ENCODE measurements at places on chromosomes 4 and X.
A peak's percentile ranks its signal among the peaks of the same experiment; 100 is the strongest.

- DNase-seq, result no peak
Measured at GRCh38 chr4:173418639-173419038, 19.7 kb upstream of the SCRG1 start.

GRCh38 chrX:23779025-23779424 lies 3.9 kb upstream of the SAT1 start:
- DNase-seq, result peak; percentile 36

DNA sequence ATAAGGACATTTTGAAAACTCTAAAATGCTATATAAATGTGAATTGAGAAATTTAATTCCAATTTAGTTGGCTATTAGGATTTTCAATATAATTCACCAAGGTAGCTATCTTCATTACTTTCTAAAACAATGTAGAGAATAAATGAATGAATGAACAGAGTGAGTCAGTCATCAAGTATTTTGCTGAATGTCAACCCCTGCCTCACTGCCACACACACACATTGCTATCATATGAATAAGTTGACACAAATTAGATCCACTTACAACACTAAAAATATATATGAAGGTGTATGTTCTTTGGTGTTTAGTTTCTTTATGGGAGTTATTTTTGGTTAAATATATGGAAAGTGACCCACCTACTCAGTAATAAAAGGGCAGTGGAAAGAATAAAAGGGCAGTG lies 141.4 kb upstream of the SMIM10 start:
- DNase-seq, result no peak

DNA sequence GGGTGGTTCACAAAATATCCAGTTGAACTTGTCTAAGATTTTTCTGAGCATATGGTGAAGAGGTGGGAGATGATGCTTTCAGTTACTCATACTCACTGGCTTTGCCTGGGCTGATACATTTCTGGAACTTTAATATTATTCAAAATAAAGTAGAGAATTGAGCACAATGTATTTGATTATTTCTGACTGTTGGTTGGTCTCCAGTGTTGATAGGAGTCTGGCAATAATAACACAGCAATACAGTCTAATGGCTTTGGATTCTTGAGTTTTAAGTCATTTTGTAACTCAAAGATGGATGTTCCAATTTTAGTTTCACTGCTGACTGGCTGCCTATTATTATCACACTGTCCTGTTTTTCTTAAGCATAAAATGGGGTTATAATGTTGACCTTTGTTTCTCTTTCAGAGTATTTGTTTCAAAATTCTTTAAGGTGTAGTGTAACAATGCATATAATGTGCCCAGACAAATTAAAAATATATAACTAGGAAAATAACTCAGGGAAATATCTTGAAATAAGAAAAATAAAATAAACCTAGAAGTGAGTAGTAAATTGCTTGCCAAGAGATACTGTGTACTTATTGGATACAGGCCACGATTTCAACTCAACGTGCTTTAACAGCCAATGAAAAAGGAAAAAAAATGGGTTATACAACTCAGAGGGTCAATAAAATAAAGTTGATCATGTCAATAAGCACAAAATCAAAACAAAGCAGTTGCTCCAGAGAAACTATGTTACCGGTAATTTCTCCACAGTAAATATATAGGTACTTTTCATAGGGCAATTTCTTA lies 99.0 kb downstream of the ARSJ start:
- no peak for DNase-seq

DNA sequence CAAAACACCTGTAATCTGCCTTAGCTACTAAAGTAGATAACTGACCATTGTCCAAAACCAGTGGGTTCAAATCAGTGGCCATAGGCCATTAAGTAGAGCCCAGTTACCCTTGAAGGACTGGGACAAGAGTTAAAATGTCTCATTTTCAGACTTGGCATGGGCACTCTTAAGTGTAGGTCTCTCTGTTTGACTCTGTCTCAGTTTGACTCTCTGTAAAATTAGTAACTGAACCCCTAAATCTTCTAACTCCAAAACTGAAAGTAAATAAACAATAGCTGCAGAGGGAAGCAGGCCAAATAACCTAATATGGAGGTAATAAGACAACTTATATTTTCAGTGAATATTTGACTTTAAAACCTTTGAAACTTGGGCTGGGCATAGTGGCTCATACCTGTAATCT lies 89.1 kb downstream of the SLC16A2 start:
- DNase-seq, result no peak

GRCh38 chrX:19855700-19856381 lies 31.6 kb downstream of the SH3KBP1 start:
- DNase-seq, result no peak

DNA sequence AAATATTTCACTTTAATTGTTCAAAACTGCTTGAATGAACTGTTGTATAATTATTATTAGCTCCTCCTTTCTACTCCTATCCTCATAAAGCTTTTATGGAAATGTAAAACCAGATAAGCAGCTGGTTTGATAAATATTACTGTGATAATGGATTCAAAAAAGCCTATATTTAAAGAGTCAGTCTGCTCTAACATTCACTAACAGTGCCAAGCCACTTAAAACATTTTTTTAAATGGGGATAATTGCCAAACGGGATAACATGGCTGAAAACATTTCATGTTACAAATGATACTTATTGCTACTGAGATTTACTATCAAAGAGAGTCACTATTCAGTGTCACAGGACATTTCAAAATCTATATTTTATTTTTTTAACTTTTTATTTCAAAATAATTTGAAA lies 17.4 kb downstream of the ARHGAP24 start:
- DNase-seq, result no peak

GRCh38 chr4:139554642-139554892 lies 1.5 kb downstream of the SETD7 start:
- no peak for DNase-seq

- no peak for DNase-seq
Measured at GRCh38 chr4:152166567-152166966, 369.3 kb downstream of the FBXW7 start.

GRCh38 chrX:84339507-84340364 lies 151.7 kb upstream of the RPS6KA6 start:
- DNase-seq, result no peak

GRCh38 chrX:46758163-46758955 lies 559 bp downstream of the SLC9A7 start:
- DNase-seq, result no peak

GRCh38 chr4:151417164-151417571 lies 8.2 kb downstream of the FHIP1A start:
- no peak for DNase-seq

DNA sequence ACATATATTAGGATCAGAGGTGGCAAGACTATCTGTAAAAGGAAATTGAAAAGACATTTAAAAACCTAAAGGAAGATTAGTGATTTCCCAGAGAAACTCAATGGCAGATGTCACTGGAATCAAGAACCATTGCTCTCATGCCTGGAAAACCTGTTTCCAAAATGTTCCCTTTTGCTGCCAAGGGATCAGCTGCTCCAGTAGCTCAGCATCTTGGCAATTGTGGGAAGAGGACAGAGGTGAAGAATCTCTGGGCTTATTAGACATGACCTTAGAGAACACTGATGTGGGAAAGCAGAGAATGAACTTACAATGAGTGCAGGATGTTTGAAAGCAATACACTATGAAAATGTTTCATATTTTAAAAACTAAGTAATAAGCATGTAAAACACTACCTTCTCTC lies 98.3 kb downstream of the SHROOM3 start:
- no peak for DNase-seq

GRCh38 chr4:170169699-170170098 lies 79.9 kb upstream of the AADAT start:
- DNase-seq, result no peak

DNA sequence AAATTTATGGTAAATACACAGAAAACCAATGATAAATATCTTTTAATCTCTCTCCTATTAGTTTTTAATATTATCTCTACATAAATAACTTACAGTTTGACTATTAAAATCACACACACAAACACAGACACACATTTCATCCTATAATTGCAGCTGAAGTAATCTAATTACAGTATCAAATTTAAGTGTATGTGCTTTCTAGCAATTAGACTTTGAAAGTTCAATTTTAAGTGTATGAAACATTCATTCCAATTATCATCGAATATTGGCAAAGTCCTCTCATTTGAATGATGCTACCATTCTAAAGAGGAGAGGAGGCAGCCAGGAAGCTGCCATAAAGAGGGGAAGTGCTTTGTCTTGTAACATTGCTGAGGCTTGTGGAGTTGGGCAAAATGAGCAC lies 221.2 kb upstream of the PABPC4L start:
- DNase-seq, result no peak

GRCh38 chr4:99876946-99877345 lies 17.3 kb downstream of the LAMTOR3 start:
- DNase-seq, result no peak

DNA sequence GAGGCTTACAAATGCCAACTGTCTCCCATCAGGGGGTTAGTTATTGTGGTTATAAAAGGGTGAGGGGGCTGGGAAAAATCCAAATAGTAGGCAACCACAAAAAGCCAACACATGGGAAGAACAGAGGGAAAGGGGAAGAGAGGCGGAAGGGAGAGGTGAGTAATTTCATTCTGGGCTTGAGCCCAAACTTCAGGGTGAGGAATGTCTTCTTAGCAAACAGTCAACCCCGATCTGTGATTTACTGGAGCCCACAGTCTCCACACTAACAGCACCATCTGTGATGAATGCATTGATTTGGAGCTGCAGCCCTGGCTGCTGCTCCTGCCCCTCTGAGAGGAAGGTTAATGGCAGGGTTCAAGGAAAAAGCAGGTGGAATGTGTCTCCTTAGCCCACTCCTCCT lies 162.2 kb upstream of the GPR101 start:
- no peak for DNase-seq

DNA sequence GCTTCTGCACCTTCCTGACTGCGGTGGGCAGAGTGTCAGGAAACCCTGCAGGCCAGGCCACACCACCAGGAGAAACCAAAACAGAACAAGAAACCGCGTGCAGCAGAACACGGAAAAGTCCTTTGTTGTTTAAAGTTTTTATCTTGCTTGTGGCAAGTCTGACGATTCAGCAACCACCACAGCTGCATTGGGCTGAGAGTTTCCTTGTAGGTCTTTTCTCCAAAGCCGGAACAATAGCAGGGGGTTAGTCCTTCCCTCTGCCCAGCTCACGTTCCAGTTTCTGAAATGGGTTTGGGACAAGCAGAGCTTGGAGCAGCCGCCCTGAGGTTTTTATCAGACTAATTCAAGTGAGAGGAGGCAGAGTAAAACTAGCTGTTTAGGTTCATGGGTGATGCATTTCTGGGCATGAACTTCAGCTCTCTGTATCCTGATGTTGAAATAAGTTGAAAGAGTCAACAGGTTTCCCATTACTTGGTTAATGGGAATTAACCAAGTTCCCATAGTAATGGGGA lies 216.9 kb downstream of the PTTG2 start:
- DNase-seq, result no peak

DNA sequence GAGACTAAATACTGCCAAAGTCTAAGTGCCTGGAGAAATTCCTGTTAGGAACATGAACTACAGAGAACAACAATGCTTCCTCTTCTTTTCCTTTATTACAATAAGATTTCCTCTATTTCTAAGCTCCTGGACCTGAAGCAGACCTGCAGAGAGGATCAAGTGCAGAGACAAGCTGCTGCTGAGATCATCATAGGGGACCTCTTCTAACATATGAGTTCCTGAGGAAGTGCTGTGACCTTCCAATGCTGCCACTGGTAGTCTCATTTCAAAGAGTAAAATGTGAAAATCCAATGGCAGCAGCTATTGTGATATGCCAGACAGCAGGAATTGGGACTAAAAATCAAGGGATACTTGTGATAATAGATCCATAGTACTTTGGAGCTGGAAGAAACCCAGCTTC lies 28.0 kb downstream of the CCNG2 start:
- no peak for DNase-seq

DNA sequence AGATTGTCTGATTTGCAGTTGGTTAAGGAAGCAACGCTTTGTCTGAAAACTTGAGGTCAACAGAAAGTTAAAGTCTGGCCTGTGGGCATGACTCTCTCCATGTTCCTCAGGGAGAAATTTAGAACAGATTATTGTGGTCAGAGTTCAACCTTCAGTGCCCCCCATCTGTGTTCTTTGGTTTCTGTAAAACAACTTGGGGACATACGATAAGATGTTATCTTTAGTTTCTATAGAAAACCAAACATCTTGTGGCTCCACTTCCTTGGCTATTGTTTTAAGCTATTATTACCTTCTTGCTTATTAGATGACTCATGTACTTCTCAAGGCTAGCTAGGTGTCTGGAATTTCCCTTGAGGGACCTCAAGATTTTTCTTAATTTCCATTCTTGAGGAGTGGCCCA lies 507.7 kb downstream of the PDHA2 start:
- DNase-seq, result no peak

- DNase-seq, result no peak
Measured at GRCh38 chr4:164304101-164304639, 449.8 kb upstream of the SMIM31 start.

GRCh38 chrX:134633832-134634231 lies 24.4 kb downstream of the PLAC1 start:
- no peak for DNase-seq

DNA sequence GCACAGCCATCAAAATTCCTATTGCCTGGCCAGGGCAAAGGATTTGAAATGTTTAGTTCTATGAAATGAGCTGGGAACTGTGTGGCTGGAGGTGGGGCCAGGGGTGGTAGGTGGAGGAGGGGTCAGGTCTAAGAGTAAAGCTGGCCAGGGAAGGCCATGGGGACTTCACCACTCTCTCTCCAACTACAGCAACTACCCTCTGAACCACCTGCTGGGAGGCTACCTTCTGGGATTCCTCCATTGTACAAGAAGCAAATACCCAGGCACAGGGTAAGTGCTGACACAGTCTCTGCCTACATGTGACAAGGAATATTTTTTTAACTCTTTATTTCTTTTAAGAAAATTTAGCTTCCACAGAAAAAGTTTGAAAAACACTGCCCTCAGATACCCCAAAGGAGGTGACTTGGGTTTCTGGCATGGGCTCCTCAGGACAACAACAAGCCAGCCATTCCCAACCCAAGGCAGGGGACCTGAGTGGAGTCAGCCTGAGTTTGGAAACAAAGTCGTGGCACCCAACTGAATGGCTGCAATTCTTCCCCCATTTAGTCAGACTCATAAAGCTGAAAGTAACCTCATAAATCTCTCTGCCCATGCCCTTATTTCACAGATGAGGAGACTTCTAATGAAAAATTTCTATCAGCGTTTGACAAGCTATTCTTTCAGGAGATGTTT lies 593.8 kb upstream of the DIPK2B start:
- no peak for DNase-seq

- no peak for DNase-seq
Measured at GRCh38 chr4:108779958-108780357, 17.1 kb upstream of the ETNPPL start.

- peak; percentile 35 for DNase-seq
Measured at GRCh38 chr4:5114950-5115349, 63.7 kb downstream of the STK32B start.

- DNase-seq, result no peak
Measured at GRCh38 chrX:64976673-64977040, 407 bp upstream of the ZC4H2 start.

- no peak for DNase-seq
Measured at GRCh38 chr4:89338206-89338605, 30.6 kb upstream of the GPRIN3 start.

DNA sequence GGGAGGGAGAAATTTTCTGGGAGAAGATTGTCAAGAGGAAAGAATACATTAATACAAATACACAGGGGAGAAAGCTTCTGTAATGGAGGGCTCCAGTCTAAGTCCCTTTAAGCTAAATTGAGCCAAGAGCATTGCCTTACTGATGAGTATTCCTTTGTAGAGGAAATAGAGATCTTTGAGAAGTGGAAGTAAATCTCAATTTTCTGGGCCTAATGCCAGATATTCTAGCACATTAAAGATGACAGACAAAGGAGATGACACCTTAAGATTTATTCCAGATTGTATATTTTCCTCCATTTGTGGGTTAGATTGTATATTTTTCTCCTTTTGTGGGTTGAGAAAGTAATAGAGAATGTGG lies 28.5 kb upstream of the SMAD1 start:
- no peak for DNase-seq

- DNase-seq, result no peak
Measured at GRCh38 chr4:159185591-159186023, 82.7 kb downstream of the RAPGEF2 start.

All from BJ (cell line).